ENCODE measurements at places on chromosomes 4 and X.
A peak's percentile ranks its signal among the peaks of the same experiment; 100 is the strongest.

GRCh38 chr4:88054229-88054628 is 46.8 kb downstream of the PKD2 start:
- DNase-seq: no peak

DNA sequence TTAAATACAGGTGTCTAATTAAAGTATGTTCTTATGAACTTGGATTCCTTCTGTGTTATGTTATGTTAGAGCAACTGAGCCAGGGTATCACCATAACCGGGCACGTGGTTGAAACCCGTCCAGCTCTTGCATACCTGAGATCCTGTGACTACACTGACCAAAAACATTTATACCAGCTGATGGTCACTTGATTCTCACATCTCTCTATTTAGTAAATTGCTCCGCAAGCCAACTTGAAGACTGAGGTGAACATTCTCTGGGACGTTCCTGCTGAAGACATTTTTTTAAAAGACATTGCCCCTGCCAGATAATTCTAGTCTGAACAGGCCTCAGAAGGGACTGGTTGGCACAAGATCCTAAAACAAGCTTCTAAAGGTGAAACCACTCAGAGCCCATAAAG is 550.0 kb upstream of the DIPK2B start:
- no peak for DNase-seq

DNA sequence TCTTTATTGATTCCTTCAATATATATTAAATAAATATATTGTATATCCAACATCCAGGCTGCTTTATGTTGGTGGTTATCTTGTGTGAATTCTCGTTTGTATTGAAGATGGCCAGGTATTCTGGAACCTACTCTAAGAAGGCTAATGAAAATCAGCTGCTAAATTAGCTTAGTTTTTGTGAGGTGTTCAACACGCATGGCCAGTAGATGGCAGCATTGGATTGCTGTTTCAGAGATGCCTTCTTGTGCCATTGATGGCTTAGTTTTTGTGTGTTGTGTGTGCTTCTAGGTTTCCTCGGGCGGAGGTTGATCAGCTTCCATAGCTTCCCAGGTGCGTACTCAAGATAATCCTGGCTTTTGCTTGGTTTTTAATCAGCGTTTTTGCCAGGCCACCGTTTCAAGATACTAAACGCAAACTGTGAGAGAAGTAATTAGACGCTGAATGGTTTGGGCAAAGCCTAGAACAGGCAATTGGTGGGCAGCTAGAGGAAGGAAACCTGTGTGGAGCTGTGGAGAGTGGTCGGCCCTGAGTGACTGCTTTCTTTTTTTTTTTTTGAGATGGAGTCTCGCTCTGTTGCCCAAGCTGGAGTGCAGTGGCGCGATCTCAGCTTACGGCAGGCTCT is 15.1 kb downstream of the NOCT start:
- no peak for DNase-seq

DNA sequence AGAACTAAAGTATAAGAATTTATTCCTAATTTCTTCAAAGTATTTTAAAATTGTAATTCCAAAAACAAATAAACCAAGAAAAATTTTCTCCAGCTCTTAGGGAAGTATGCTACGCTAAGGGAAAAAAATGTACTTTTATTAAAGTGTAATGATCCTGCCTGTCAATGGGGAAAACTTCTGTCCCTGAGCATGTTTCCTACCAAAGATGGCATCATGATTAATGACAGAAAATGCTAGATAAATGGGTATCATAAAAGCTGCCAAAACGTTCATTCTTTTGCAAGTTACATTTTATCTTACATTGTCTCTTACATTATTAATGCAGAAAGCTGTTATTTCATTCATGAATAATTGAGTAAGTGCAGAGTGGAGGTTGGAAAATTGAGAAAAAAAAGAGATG is 443.4 kb downstream of the TECRL start:
- no peak for DNase-seq

GRCh38 chr4:28774344-28774743 is 1913.7 kb downstream of the STIM2 start:
- DNase-seq: no peak

GRCh38 chrX:30296408-30297254 is 12.6 kb downstream of the NR0B1 start:
- no peak for DNase-seq

GRCh38 chr4:165301833-165302232 is 25.6 kb upstream of the MSMO1 start:
- DNase-seq: no peak

GRCh38 chr4:145375416-145375815 is 106.2 kb upstream of the SMAD1 start:
- DNase-seq: no peak

GRCh38 chr4:110196206-110196870 is 2.1 kb downstream of the ELOVL6 start:
- peak; percentile 9 for DNase-seq

DNA sequence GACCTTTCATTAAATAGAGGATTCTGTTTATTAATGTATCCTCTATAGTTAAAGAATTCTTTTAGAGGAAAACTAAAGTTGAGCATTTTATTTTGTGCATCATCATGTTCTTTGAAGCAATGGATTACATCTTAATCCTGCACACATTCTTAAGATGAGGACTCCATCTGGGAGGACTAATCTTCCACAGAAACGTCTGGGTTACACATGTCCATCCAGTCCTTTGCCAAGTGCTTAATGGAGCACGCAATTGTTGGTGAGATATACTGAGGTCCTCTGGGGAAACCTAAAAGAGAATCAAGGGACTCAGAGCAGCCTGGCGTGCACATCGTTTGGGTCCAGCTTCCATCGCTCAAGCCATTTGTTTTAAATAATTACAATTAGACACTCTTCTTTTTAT is 115.1 kb upstream of the SFRP2 start:
- DNase-seq: no peak

- DNase-seq: no peak
These were observed 17.2 kb downstream of the PROM1 start for GRCh38 chr4:16066586-16067128.

GRCh38 chr4:98204236-98204553 is 57.0 kb upstream of the RAP1GDS1 start:
- no peak for DNase-seq

GRCh38 chrX:120426599-120426998 is 42.5 kb downstream of the LAMP2 start:
- DNase-seq: no peak
